ENCODE measurements at places on chromosomes 7 and 10. TPM values are rescaled to one million over a fixed set of nuclear protein-coding genes. Genes with fewer than 3 reads are reported as not detected.

- H3K27me3 ChIP-seq: no peaks in the 10 kb centered on the region
- no peaks in the 10 kb centered on the region for H3K36me3 ChIP-seq
- DNase-seq: no peak
- no peaks in the 10 kb centered on the region for H3K4me1 ChIP-seq
- H3K27ac ChIP-seq: no peak overlapping the region
These were observed 1133.4 kb downstream of the XPNPEP1 start for GRCh38 chr10:108789919-108790318.

GRCh38 chr10:104273286-104273685 is 4.3 kb downstream of the GSTO2 start:
- no peaks in the 10 kb centered on the region for H3K27me3 ChIP-seq
- no peaks in the 10 kb centered on the region for H3K4me1 ChIP-seq
- no peaks in the 10 kb centered on the region for H3K36me3 ChIP-seq
- no peak overlapping the region for H3K27ac ChIP-seq

The GPR146 gene
- 8.2 TPM for total RNA-seq

DNA sequence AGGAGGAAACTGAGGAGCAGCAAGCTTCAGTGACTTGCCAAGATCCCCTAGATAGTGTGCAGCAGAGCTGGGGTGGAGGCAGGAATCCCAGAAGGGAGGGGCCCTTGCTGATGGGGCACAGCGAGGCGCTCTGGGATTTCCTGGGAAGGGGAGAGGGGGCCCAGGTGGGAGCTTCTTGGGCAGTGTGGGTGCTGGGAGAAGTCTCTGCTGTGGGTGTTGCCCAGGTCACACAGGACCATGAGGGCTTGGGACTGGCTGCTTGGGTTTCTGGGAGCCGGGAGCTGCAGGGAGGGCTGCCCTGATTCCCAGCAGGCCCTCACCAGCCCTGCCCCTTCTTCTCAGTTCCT is 55.2 kb downstream of the TSPAN15 start:
- H3K4me1 ChIP-seq: no peaks in the 10 kb centered on the region
- no peak for DNase-seq
- no peaks in the 10 kb centered on the region for H3K27me3 ChIP-seq
- no peaks in the 10 kb centered on the region for H3K36me3 ChIP-seq
- H3K27ac ChIP-seq: no peak overlapping the region

DNA sequence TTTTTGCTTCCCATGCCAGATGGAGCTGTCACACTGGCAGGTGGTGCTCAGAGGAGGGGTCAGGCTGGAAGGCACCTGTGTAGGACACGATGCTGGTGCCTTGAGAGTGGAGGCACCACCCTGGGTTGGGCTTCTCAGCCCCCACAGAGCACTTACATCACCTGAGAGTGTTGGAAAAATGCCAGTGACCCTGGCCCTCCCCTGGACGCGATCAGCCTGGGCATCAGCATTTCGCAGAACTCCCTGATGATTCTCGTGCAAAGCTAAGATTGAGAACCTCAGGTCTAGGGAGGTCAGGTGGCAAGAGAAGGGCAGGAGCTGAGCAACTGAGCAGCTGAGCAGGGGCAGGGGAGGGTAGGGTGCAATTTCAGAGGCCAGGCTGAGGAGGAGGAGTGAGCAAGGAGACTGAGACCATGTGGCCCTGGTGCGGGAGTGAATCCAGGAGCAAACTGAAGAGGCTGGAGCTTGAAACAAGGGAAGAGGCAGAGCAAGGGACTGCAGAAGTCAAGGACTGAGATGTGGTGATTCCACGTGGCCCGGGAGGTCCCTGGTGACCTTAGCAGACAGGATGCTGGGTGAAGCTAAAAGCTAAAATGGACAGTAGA is 24.7 kb upstream of the GRID1 start:
- no peak overlapping the region for H3K27ac ChIP-seq
- H3K27me3 ChIP-seq: no peaks in the 10 kb centered on the region
- no peaks in the 10 kb centered on the region for H3K36me3 ChIP-seq
- H3K4me3 ChIP-seq: no peak overlapping the region

DNA sequence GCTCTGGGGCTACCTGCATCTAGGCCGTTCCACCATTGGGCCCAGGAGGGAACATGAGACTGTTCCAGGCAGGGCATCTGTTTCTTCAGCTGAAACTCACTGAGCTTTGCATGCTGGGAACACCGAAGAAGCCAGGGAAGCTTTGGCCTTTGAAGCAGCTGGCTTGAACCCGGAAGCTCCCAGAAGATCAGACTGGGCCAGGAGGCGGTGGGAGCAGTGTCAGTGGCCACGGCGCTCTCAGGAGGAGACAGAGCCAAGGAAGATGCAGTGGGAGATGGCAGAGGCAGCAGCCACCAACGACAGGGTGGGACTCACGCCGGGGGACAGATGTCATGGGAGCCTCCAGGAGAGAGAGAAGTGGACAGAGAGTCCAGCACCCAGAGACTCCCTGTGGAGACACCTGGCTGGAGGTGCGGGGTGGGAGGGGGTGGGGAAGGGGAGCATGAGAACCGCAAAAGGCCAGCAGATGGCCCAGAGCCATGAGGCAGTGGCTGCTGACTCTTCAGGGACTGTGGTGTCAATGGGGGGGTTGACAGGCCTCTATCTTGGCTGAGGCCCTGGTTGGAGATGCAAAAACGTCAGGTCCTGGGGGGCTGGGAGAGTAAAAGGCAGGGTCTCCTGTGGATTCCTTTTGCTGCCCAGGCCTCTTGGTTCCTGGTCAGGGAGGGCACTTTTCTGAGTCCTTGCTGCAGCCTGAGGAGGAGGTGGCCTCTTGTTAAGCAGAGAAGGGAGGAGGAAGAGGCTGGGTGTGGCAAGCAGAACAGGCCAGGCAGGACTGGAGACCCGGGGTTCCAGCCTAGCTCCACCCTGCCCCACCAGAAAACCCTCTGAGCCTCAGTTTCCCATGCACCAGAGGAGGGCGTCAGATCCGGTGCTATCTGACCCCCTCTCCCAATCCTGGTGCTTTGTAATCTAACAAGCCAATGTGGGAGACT is 6.3 kb upstream of the AQP1 start:
- no peaks in the 10 kb centered on the region for H3K27me3 ChIP-seq
- no peak overlapping the region for H3K4me3 ChIP-seq
- H3K27ac ChIP-seq: no peak overlapping the region
- H3K4me1 ChIP-seq: peaks cover 2% of the 10 kb centered on the region
- H3K36me3 ChIP-seq: no peaks in the 10 kb centered on the region

The OPN4 gene
- not detected for total RNA-seq

DNA sequence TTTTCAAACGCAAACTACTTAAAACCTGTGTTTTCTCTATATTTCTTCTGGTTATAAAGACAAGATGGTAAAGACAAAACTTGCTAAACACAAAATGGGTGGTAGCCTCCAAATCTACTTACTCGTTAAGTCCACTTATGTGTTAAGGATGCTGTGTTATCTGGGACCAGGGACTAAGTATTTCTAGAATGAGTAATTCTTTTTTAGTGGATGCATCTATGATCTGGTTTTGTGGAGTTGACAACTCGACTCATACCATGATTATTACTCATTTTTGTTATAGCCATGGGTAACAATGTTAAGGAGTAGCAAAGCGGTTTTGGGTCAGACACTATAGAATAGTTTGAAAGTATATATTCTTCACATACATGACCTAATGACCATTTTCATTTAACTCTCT is 239.5 kb upstream of the FOXP2 start:
- no peak overlapping the region for H3K27ac ChIP-seq
- H3K27me3 ChIP-seq: no peaks in the 10 kb centered on the region
- H3K36me3 ChIP-seq: no peaks in the 10 kb centered on the region
- no peak for DNase-seq
- no peak overlapping the region for H3K4me3 ChIP-seq
- H3K4me1 ChIP-seq: no peaks in the 10 kb centered on the region

The LDB1 gene
- total RNA-seq: 59.0 TPM

GRCh38 chr7:90536449-90536848 is 59.7 kb upstream of the CDK14 start:
- H3K4me1 ChIP-seq: no peaks in the 10 kb centered on the region
- DNase-seq: no peak
- H3K27me3 ChIP-seq: no peaks in the 10 kb centered on the region
- H3K4me3 ChIP-seq: no peak overlapping the region
- H3K27ac ChIP-seq: no peak overlapping the region

DNA sequence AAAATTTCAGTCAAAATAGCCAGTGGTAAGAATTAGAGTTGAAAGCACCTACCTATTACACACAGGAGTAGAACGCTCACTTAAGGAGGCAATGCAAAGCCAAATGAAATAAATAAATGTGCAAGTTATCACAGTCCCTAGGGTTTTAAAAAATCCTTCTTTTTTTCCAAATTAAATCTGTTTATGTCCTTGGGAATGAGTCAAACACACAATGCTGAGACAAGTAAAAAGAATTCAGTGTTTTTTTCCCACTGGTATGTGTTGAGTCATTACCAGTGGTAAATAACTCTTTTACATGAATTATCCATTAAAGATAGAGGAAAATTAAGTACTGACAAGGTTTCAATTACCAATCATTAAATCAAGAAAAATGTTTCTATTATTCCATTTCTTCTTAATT is 438.6 kb downstream of the TNS3 start:
- H3K36me3 ChIP-seq: no peaks in the 10 kb centered on the region
- no peak for DNase-seq
- H3K4me1 ChIP-seq: peaks cover 7% of the 10 kb centered on the region
- H3K4me3 ChIP-seq: no peak overlapping the region

The RAPGEF5 gene
- total RNA-seq: 10.4 TPM

DNA sequence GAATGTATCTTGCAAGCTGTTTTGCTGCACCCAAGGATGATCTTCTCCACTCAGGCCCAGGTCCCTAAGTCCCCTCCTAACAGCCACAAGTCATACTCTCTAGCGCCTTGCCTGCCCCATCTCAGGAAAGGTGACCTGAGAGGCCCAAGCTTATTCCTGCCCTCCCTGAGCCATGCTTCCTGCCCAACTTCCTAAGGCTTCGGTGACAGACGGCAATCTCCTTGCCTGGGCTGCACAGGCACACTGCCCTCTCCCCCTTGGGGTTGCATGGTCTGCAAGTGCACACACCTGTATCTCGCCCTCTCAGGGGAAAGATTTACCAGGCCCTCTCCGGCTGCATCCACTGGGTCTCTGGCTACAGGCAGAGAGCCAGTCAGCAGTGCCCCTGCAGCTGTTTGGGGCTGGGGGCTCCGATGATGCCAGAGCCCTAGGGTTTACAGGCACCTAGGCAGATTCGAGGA is 771 bp upstream of the ADIRF start:
- no peaks in the 10 kb centered on the region for H3K27me3 ChIP-seq
- peak; percentile 44 for DNase-seq
- no peaks in the 10 kb centered on the region for H3K36me3 ChIP-seq
- peak overlapping the region; percentile 99 for H3K27ac ChIP-seq
- H3K4me3 ChIP-seq: no peak overlapping the region
- H3K4me1 ChIP-seq: peaks cover 21% of the 10 kb centered on the region

GRCh38 chr7:26477381-26477990 is 185.8 kb downstream of the SNX10 start:
- no peak overlapping the region for H3K4me3 ChIP-seq
- H3K4me1 ChIP-seq: no peaks in the 10 kb centered on the region
- no peak overlapping the region for H3K27ac ChIP-seq
- H3K36me3 ChIP-seq: no peaks in the 10 kb centered on the region

DNA sequence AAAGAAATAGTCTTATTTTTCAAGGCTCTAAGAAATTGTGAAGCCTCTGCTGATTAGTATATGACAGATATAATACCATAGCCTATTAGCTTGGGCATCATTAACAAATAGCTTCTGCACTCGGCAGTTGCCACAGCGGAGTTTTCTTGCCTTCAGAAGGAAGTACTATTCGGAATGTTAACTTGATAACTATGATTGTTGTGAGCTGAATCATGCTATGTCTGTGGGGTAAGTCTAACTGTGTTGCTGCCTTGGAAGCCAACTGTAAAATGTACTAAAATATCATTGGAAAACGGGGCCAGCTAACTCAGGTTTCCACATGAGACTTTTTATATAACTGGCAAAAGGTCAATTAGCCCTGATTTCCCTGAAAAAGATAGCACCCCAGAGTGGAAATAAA is 93.2 kb downstream of the TWIST1 start:
- DNase-seq: no peak
- H3K4me1 ChIP-seq: no peaks in the 10 kb centered on the region
- H3K4me3 ChIP-seq: no peak overlapping the region
- no peak overlapping the region for H3K27ac ChIP-seq
- no peaks in the 10 kb centered on the region for H3K27me3 ChIP-seq
- no peaks in the 10 kb centered on the region for H3K36me3 ChIP-seq
